ENCODE measurements at places on chromosomes 7 and 10.

- no peak for DNase-seq
These were observed 245.3 kb downstream of the KCNMA1 start for GRCh38 chr10:77392236-77392721.

DNA sequence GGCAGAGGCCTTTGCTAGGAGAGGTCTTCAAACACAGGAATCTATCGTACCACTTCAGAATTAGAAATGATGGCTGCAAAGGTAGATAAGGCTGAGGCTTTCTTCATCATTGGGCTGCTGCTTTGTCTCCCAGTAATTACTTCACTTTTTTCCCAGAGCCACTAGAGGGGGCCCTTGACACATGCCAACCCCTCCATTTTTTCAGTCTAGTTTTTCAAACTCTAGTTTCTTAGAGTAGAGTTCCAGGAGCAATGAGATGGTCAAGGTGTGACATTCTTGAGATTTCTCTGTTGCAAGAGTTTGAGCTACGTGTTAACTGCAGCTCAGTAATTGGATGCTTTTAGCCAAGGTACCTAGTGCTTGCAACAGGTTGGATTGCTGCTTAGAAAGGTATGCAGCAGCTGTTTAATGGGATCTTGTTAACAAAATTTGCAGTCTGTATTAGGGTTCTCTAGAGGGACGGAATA lies 33.8 kb upstream of the RBM20 start:
- no peak for DNase-seq

DNA sequence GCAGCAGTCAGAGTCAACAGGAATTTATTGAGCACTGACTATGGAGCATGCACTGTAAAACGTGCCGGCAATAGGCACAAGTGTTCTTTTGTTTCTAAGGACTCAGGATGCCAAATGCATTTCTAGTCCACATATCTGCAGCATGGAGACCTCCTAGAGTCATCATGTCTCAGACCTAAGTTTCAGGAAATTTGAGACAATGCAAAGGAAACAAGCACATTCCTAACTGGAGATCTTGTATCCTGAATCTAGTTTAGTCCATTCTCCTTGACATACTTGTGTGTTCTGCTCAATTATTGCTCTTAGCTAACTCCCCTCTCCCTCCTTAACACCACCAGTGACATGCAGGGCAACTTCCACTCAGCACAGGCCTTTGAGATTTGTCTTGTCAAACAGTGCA lies 173.2 kb downstream of the ZNF438 start:
- no peak for DNase-seq

- no peak for DNase-seq
These were observed 112.3 kb upstream of the SMIM30 start for GRCh38 chr7:113230691-113231090.

GRCh38 chr10:116059320-116059719 lies 213.7 kb downstream of the GFRA1 start:
- no peak for DNase-seq
